Fibroblast of skin of back (primary cell): ENCODE measurements at places on chromosomes 2 and 18.

DNA sequence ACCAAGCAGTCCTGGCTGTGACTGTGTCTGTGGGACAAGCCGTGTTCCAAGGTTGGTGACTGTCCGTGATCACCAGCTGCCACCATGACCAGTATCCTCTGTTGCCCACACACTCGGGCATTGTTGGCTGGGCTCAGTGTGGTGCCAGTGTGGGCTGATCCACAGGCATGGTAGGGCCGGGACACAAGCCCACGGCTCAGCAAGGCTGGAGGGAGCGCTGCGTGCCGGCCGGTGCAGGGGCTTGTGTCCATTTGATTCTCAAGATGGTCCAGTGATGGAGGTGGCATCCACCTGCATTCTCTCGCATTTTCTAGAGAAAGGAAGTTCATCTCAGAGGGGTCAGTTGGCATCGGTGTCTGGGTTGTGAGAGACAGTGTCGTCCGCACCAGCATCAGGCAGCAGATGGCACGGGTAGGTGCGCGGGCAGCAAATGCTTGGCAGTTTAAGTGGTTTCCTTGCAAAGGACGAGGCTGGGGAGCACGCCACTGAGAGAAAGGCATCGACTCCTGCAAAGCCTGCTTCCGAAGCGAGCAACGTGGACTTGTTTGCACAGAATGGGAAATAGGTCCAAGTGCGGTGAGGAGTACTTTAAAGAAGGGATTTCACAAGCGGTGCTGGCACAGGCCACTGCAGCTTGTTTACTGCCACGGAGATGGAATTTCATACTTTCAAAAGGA, 20.9 kb downstream of the TWIST2 start:
- no peak for DNase-seq

DNA sequence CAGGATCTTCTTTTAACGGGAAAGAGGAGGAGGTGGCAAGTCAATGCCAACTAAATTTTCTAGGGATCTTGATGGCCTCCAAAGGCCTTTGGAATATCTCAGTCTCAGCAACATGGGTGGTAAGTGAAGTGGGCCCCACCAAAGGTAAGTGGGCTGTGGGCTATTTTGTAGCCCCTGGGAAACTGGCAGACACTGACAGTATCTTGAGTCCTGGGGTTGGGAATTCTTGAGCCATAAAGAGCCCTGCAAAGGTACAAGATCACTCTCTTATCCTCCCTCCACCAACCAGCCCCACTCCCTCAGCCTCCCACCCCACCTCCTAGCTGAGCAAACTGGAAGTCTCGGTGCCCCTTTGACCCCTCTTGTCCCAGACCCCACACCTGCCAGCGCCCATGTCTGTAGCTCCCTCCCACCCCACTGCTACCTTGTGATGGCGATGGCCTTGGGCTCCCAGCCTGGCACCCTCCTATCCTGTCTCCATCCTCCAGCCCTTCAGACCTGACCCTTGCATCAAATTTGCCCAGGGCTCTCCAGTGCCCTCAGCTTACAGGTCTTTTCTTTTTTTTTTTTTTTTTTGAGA, 8.5 kb downstream of the ATP6V1B1 start:
- no peak for DNase-seq

GRCh38 chr2:150134223-150134857, 353.1 kb downstream of the RND3 start:
- DNase-seq = no peak

- no peak for DNase-seq
These were observed 5.3 kb downstream of the COX5B start for GRCh38 chr2:97651114-97651513.

- no peak for DNase-seq
These were observed 32.4 kb downstream of the DDX1 start for GRCh38 chr2:15623898-15624541.
